Stimulated activated CD8-positive, alpha-beta memory T cell treated with anti-CD3 and anti-CD28 coated beads, Interleukin-7, amount 100 ng/mL, for 48 hours (primary cell): ENCODE measurements at places on chromosomes 13 and 19.
A peak's percentile ranks its signal among the peaks of the same experiment; 100 is the strongest.

DNA sequence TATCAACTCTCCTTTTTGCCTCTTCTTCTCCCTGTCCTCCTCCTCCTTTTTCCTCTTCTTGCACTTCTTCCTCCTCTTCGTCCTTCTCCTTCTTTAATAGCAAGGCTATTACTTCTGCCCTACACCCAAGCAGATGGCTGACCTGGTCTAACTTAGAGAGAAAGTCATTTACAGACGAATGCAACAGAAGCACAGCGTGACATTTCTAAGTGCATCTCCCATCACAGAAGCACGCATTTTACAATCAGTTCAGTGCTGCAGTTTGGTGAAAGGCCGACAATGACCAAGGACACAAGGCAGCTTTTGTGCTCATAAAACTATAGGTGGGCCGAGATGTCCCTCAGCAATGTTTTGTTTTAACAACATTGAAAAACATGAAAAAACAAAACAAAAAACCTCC lies 231.5 kb downstream of the FGF14 start:
- DNase-seq, result no peak

GRCh38 chr13:48790199-48790598 lies 136.5 kb downstream of the CYSLTR2 start:
- no peak for DNase-seq

- no peak for DNase-seq
Measured at GRCh38 chr13:71979616-71980015, 112.6 kb upstream of the DACH1 start.

DNA sequence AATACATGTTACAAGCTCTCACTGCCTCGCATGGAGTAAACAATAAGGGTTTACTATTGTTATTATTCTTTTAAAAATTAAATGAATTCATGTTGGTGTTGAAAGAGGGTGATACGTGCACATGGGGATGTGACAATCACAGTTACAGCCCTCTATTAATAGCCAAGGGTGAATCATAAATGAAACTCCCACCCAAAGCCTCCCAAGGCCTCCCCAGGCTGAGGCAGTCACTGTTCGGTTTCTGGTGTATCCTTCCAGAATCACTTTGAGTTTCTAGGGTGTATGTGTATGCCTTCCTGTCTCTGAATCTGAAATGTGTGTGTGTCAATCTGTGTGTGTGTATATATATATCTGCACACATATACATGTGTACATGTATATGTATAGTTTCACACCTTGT lies 73.4 kb downstream of the AKAP11 start:
- no peak for DNase-seq

DNA sequence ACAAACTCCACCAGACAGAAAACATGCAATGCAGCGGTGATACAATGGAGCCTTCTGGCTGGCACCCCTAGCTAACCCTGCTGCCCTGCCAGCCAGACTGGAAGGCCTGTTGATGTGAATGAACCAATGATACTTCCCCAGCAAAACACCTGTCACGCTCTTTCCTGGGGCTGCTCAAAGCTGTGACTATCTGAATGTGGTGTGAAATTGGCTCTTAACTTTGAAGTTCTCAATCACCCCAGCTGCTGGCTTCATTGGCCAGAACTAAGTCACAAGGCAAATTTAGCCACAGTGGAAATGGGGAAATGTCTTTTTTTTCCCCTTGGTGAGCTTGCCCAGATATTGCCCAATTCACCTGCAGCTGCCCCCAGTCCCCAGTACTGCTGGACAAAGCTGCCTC lies 147.3 kb downstream of the SLC7A1 start:
- no peak for DNase-seq

GRCh38 chr19:44207126-44207803 lies 5.1 kb upstream of the ZNF227 start:
- DNase-seq, result peak; percentile 47
